Activated CD4-positive, alpha-beta T cell treated with anti-CD3 and anti-CD28 coated beads, Interleukin-2, amount 50 U/mL, for 48 hours (primary cell): ENCODE measurements at places on chromosomes 5 and 9.

GRCh38 chr5:113017881-113018635 is 41.5 kb downstream of the DCP2 start:
- no peak for DNase-seq

GRCh38 chr5:142319105-142319504 is 5.7 kb downstream of the SPRY4 start:
- no peak for DNase-seq

DNA sequence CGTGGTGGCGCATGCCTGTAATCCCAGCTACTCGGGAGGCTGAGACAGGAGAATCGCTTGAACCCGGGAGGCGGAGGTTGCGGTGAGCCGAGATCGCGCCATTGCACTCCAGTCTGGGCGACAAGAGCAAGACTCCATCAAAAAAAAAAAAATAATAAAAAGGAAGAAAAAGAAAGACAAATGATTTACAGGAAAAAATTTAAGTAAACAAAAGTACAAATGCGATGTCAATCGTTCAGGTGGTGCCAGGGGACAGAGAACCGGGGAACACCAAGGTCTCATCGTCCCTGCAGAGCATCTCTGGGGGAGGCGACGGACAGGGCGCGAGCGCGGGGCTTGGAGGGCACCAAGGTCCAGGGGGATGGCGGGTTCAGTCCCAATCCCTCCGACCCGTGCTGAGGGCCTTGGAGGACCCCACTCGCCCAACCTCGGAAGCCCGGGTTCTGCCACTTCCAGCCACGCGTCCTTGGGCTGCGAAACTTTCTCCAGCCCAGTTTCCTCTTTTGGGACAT is 607 bp upstream of the HNRNPAB start:
- no peak for DNase-seq

DNA sequence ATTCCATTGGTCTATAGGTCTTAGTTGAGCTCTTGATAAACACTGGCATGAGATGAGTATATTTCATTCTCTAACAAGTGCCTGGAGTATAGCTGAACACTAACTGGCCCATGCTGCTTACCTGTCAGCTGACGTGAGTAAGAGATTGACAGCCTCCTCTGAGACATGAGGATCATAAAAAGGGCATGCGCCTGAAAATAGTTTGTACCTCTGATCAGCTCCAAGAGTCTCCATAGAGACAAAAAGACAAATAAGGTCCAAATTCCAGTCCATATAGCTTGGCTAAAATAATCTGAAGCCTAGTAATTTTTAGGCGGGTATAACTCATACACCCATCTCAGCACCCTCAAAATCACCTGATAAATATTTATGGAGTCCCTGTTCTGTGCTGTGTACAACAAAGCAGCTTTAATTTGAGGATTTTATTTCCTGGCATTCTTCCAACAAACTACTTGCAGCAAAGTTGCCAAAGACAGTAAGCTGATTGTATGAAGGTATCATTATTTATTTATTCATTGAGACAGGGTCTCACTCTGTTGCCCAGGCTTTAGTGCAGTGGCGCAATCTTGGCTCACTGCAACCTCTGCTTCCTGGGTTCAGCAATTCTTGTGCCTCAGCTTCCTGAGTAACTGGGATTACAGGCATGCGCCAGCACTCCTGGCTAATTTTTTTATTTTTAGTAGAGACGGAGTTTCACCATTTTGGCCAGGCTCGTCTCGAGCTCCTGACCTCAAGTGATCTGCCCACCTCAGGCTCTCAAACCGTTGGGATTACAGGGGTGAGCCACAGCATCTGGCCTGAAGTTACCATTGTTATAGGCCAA is 16.2 kb upstream of the FSD1L start:
- no peak for DNase-seq

- DNase-seq = no peak
Observed at GRCh38 chr5:158758675-158759074, 341.0 kb downstream of the EBF1 start.

DNA sequence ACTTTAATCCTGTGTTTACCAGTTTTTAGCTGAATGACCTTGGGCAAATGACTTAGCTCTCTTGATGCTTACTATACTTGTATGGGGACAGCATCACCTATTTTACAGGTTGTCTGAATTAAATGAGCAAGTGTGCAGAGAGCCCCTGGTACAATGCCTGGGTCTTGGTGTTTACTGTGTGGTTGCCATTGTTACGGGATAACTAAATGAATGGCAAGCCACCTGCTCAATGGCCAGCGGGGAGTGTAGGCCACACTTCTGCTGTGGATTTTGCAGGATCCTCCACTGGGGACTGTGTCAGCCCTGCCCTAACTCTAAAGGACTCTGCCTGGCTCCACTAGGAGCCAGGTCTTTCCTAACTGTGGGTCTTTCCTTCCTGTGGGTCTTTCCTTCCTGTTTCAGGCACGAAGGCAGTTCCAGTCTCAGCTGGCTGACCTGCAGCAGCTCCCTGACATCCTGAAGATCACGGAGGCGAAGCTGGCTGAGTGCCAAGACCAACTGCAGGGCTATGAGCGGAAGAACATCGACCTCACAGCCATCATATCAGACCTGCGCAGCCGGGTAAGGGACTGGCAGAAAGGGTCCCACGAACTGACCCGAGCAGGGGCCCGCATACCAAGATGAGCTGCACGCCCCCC is 10.3 kb upstream of the GLE1 start:
- no peak for DNase-seq

- DNase-seq = no peak
Observed at GRCh38 chr5:66002415-66002814, 76.0 kb downstream of the ERBIN start.

- DNase-seq = no peak
Observed at GRCh38 chr9:134592018-134592818, 49.4 kb upstream of the COL5A1 start.

GRCh38 chr5:104305602-104306001 is 743.0 kb upstream of the NUDT12 start:
- no peak for DNase-seq

DNA sequence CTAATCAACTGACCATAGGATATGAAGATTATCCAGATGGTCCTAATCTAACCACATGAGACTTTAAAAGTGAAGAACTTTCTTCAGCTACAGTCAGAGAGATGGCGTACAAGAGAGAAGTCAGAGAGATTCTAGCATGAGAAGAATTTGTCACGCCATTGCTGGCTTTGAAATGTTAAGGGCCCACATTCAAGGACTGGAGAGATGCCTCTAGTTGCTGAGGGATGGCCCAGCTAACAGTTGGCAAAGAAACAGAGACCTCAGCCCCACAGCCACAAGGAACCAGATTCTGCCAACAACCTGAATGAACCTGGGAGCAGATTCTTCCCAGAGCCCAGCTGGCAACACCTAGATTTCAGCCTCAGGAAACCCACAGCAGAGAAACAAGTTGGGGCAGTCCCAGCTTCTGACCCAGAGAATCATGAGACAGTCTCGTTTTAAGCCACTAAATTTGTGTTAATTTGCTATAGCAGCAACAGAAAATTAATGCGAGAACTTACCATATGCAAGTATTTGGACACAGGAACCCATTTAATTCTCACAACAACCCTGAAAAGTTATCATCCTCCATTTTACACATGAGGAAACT is 132.0 kb downstream of the MLLT3 start:
- DNase-seq = no peak

- peak; percentile 74 for DNase-seq
Observed at GRCh38 chr9:123339666-123340510, 16.1 kb upstream of the CRB2 start.

GRCh38 chr5:73142035-73142434 is 21.7 kb downstream of the TMEM171 start:
- DNase-seq = no peak
